Lower leg skin (tissue), 4 donors: ENCODE measurements at places on chromosomes 2 and 18. TPM values are rescaled to one million over a fixed set of nuclear protein-coding genes. Genes with fewer than 3 reads are reported as not detected.

The SPR gene
- total RNA-seq = 20.3 TPM

The SIX3 gene
- total RNA-seq = not detected

The TCF23 gene
- not detected for total RNA-seq

The NOSTRIN gene
- 3.0 TPM for total RNA-seq

The NAT8 gene
- not detected for total RNA-seq

The ATP8B1 gene
- total RNA-seq = 21.6 TPM

DNA sequence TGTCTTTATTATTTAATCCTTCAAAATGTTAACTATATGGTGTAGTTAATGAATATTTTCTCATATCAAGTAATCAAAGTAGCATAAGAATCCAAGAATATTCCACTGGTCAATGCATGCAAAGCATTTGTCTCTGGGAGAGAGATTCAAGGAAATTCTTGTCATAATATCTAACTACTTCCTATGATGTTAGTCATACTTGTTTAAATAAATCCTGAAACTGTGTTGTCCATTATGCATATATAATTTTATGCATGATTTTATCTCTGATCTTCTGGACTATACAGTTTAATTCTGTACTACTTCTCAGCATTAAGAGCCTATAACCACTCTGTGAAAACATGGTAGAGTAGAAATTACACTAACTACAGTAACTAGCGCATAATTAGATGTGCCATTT lies 388.3 kb downstream of the NR4A2 start:
- DNase-seq = no peak

GRCh38 chr2:28452534-28453081 lies 43.3 kb upstream of the PLB1 start:
- peak; percentile 60 for DNase-seq

- DNase-seq = no peak
Observed at GRCh38 chr2:111209045-111209514, 88.4 kb downstream of the BCL2L11 start.

- DNase-seq = no peak
Observed at GRCh38 chr2:9419541-9419940, 3.8 kb downstream of the ITGB1BP1 start.

- DNase-seq = no peak
Observed at GRCh38 chr2:221541131-221541735, 30.9 kb downstream of the EPHA4 start.

- no peak for DNase-seq
Observed at GRCh38 chr18:6714010-6714409, 15.5 kb upstream of the ARHGAP28 start.

GRCh38 chr2:151771599-151772358 lies 37.5 kb upstream of the NEB start:
- DNase-seq = no peak

DNA sequence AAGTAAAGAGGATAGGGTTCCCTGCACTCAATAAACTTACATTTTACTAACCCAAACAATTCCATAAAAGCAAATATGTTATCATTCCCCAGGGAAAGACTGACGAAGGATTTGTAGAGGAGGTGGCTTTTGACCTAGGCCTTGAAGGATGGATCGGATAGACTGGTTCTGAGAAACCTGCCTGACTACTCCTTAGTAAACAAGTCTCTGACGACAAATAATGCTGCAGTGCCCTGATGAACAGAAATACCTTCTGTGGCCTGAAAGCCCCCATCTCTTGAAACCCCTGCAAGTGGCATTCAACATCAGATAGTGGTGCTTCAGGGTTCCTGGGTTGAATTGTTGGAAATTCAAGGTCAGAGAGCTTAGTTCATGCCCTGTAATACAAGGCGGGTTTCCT lies 19.2 kb downstream of the PRKCE start:
- no peak for DNase-seq

DNA sequence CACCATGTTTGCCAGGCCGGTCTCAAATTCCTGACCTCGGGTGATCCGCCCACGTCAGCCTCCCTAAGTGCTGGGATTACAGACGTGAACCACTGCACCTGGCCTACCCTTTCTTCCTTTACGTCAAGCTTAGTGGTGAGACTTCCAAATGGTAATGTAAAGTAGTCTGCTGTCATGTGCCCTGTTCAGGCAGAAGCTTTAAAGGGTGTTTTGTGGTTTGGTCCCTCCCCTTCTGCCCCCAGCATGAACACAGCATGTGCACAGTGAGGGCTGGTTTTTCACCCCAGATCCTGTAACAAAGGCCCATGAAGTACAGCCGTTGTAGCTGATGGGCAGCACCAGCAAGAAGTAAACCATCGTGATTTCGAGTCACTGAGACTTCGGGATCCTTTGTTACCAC lies 2.7 kb upstream of the DTYMK start:
- DNase-seq = no peak

DNA sequence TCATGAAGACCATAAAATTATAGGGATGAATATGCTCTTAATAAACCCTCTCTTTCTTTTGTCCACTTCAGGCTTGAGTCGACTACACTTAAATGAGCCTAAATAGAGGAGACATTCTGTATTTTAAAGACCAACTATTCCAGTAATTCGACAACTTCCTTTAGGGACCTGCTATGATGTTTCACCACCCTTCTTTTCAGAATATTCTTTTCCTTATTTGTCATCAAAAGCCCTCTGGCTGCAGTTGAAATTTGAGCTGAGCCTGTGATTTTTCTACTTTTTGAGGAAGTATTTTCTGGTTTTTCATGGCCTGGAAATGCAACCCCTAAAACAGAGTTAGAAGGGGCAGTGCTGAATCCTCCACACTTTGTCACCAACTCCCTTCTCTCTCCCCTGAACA lies 287.0 kb downstream of the EPHA4 start:
- no peak for DNase-seq

GRCh38 chr2:102126169-102126568 lies 16.4 kb upstream of the IL1R1 start:
- no peak for DNase-seq

GRCh38 chr2:9288233-9288632 lies 81.6 kb downstream of the ASAP2 start:
- no peak for DNase-seq

DNA sequence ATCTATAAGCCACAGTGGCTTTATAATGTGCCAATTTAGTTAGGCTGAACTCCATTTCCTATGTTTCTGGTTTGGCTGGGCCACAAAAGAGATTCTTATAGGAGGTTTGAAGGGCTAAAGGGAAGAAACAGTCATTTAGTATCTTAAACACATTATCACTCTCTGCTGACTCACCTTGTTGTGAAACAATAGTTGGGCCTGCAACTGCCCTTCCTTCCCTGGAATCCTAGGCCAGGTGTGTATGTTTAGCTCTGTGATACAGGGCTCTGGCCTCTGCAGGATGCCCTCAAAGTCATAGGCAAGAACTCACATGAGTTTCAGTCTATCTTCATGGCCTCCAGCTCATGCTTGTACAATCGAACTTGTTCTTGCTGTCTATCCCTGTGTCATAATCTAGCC lies 400.0 kb upstream of the CELF4 start:
- DNase-seq = no peak

GRCh38 chr2:153005071-153005730 lies 286.8 kb downstream of the ARL6IP6 start:
- no peak for DNase-seq

DNA sequence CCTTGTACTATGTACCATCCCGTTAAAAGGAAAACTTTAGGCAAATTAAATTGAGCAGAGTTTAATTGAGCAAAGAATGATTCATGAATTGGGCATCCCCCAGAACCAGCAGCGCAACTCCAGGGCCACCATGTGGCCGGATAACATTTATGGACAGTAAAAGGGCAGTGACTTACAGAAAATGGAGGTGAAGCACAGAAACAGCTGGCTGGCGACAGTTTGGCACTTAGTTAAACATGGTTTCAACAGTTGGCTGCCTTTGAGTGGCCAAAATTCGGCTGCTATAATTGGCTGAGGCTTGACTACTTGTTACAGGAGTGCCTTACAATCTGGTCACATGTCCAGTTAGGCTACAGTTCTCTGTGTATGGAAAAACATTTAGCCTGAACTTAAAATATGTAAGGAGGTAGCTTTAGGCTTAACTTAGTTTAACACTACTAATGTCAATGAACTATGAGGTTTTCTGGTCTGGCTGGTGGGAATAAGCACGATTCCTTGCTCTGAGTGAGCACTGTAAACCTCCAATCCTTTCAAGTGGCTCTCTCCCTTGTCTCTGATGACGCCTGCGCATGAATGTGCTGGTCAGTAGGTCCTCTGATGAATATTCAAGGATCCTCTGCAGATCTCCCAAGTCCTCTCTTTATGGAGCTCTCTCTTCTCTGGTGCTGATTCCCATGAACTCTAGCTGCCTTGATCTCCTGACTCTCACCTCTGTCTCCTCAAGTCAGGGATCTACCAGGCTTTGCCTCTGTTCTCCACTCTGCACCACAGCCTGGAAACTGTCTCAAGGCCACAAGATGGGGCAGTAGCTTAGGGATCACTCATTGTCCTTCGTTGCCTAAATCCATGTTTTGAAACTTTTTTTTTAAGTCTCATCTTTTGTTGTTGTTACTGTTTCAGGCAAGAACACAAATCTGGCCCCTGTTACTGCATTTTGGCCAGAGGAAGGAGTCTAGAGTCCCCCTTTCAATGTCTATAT lies 24.4 kb upstream of the RAB31 start:
- DNase-seq = peak; percentile 78

DNA sequence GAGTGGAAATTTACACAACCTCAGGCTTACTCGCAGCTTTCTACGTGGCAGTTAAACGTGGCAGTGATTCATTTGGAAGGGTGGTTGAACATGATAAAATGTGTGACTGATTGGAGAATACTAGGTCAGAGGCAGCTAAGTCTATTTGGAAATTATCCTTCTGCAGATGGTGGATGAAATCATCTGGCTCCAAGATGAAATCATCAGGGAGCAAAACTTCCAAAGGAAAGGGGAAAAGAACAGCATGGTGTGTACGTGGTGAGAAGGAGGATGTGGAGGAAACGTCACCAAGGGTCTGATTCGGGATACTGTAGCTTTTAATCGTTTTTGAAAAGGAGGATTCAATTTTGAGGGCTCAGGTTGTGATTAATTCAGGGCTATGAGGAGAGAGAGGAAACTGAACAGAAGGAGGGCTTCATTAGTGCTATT lies 47.9 kb downstream of the COL3A1 start:
- DNase-seq = peak; percentile 27

DNA sequence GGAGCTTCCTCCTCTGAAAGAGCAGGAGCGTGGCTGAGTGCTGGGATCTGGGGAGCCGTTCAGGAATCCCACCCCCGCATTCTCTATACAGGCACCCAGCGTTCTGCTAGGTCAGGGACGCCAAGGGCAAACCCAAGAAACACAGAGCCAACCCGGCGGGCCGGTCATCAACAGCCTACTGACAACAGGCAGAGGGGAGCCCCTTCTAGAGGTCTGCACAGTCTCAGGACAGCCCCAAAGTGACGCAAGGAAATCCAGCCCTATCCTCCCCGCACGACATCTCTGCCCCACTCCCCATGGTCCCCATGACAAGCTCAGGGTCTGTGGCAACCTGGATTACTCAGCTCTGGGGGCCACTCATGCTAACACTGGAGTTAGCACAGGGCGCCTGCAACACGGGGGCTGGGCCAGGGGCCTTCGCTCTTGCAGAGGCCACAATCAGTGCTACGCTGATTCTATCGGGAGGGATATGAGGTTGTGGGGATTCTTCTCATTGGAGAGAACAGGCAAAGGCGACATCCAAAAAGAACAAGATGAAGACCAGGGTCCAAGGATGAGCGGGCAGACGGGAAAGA lies 81.6 kb downstream of the PXDN start:
- no peak for DNase-seq

DNA sequence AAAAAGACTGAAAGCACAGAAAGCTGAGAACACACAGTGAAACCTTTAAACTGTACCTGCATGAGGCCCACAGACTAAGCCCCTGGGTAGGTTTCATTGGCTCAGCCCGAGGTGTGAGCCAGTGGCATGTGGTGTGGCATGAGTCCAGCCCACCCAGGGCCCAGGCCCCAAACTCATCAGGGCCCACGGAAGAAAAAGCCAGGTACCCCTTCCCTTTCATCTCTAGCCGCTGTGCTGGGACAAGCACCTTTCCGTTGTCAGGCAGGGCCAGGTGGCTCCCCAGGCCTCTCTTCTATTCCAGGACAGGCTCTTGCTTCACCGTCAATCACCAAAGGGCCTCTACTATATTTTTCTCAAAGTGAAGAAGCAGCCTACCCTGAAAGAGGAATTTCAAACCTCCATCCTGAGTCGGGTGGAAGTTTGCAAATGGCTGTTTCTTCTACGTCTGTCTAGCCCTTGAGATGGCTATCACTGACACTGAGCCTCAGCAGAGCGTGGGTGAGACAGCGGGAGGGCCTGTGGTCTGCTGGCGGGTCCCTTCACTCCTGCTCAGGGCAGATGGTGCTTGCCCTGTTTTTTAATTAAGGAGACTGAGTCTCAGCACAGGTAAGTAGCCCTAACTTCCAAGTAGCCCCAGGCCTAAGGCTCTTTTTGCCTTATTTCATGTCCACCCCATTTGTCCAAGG lies 8.6 kb downstream of the DNAJB2 start:
- no peak for DNase-seq

DNA sequence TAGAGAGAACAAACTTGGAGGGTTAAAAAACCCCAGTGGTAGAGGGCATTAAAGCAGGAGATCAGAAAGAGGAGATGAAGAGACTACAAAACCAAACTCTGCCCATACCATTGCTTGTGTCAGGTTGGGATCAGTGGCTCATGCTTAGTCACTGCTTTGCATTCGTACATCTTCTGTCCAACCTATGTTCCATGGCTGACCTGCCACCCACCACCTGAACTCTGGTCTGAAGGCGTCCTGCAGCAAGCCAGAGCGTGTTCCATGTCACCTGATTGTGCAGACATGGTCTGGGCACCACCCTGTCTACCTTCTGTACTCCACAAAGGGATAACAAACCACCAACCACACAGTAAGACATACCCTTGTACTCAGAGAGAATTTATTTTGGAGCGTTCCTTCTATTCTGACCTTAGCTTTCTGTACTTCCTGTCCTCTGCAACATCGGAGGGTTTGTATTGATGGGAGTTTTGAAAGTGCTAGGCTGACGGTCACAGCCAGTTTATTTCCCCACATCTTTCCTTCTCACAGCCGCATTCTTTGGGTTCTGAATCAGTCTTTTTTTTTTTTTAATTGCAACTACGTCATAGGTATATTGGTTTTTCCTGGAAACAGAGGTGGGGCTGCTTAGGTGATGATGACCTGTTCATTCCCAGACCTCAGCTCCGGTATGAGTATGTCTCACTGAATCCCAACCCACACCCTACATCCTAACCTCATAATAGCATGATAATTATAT lies 88.3 kb downstream of the SOWAHC start:
- DNase-seq = no peak

DNA sequence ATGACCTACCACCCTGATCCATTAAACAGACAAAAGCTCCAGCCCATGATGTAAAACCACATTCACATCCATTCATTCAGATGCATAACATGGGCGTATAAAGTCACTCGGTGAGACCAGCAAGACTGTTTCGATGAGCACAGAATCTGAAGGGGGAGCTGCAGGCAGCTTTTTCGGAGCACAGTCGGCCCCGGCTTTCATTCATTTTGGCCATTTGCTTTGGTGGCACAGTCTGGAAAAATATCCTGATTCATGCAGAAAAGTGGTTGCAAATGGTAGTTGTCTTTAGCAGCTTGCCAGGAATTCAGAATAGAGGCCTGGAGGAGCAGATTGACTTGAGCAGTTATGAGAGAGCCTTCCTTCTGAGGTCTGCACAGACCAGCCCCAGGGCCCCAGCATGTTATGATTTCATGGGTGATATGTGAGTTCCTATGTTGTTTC lies 11.2 kb downstream of the ARID5A start:
- no peak for DNase-seq
